GM13977 (cell line): ENCODE measurements at places on chromosomes 11 and 22.

- no peak for DNase-seq
Measured at GRCh38 chr22:25753252-25753651, 11.3 kb downstream of the MYO18B start.

- no peak for DNase-seq
Measured at GRCh38 chr11:28228196-28228895, 120.2 kb downstream of the METTL15 start.

DNA sequence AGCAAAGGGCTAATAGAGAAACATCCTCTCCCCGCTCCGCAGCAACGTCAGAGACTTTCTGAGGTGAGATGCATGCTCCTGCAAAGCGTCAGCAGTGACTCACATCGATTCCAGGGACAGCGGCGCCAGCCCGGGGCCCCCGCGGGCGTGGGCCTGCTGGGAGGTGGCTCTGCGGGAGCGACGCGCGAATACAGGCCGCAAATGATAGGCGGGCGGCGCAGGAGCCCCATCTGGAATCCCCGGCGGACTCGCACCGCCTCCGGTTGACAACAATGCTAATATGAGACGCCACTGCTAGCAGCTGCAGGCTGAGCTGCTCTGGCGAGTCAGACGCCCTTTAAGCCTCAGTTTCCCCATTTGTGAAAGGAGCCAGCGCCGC is 557 bp downstream of the RANGAP1 start:
- peak; percentile 79 for DNase-seq

DNA sequence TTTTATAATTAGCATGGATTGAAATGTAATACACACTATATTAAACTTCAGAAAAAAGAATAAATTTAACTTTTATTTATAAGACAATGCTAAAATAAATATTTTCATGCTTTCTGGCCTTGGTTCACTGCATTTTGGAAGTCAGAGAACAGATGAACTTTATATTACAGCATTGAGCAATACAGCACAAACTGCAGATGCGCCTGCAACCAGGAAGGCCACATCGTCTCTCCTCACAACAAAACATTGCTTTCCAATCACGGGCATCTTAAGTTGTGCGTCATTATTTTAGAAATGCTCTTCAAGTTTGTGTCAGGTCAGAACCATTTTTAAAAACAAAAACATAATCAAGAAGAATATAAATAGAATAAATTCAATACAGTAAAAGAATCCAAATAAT is 89.3 kb upstream of the CEP126 start:
- DNase-seq: no peak

GRCh38 chr11:93623920-93624319 is 37.6 kb upstream of the CEP295 start:
- DNase-seq: no peak
